ENCODE measurements at places on chromosomes 3 and 15.
A peak's percentile ranks its signal among the peaks of the same experiment; 100 is the strongest.

DNA sequence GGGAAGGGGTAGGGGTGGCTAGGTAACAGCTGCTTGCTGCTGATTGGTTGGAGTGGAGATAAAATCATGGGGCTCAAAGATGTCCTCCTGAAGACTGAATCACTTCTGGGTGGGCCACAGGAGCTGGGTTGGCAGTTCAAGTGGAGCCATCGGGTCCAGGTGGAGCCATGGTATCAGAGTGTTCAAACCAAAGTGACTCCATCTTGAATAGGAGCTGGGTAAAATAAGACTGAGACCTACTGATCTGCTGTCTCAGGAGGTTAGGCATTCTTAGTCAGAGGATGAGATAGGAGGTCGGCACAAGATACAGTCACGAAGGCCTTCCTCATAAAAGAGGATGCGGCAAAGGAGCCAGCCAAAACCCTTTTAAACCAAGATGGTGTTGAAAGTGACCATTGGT lies 96.5 kb downstream of the RTP4 start:
- no peak for DNase-seq

- no peak for DNase-seq
These were observed 11.5 kb downstream of the CSK start for GRCh38 chr15:74793135-74794028.

DNA sequence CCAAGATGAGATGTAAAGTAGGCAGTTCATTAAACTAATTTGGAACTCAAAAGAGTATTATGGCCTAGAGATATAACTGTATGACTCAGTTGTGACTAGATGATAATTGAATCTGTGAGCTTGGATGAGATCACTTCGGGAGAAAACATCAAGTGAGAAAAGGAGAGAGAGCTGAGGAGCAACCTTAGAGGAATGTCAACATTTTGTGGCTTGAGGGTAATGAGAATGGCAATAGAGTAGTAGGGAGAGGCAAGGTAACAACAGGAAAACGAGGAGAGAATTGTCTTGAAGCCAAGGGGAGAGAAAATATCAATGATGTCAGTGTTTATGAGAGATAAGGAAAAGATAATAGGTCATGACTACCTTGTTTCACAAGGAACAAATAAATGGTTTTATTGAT lies 580.2 kb downstream of the NLGN1 start:
- no peak for DNase-seq

DNA sequence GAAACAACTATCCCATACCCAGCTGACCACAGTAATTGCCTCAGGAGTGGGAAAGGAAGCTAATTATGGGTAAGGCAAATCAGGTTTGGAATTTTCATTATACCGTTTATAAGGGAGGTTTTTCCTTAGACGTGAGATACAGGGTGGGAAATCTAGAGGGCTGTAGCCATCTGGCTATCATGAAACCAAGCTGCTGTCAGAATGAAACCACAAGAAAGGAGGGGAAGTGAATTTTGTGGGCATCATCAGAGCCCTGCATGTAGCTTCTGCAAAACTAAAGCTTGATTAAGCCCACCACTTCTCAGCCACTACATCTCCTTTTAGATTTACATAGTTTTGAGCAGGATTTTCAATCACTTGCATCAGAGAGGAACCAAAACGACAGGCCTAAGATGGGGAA lies 893.5 kb downstream of the TUSC7 start:
- no peak for DNase-seq

GRCh38 chr3:61761694-61762430 lies 200.5 kb downstream of the PTPRG start:
- no peak for DNase-seq

DNA sequence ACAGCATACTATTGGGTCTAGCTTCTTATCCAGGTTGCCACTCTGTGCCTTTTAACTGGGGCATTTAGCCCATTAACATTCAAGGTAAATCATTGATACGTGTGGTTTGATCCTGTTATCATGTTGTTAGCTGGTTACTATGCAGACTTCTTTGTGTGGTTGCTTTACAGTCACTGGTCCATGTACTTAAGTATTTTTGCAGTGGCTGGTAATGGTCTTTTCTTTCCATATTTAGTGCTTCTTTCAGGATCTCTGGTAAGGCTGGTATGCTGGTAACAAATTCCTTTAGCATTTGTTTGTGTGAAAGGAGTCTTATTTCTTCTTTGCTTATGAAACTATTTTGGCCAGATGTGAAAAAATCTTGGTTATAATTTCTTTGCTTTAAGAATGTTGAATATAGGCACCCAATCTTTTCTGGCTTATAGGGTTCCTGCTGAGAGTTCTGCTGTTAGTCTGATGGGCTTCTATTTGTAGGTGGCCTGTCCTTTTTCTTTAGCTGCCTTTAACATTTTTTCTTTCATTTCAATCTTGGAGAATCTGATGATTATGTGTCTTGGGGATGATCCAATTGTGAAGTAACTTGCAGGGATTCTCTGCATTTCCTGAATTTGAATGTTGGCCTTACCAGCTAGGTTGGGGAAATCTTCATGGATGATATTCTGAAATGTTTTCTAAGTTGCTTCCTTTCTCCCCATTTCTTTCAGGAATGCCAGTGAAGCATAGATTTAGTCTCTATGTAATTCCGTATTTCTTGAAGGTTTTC lies 39.3 kb downstream of the CCR1 start:
- DNase-seq = no peak

DNA sequence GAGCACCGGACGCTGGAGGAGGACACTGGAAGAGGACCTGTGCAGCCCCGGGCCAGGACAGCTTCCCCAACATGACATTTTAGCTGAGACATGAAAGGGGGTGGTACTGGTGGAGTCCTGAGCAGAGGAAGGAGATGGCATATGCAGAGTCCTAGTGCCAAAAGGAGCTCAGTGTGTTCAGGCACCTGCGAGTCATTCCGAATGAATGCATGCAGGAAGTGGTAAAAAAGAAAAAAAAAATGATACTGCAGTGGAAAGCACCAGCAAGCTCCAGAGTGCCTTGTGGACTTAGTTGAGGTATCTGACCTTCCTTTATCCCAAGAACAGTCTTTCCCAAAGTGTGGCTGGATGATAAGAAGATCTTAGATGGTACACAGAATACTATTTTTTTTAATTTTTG lies 6.6 kb upstream of the ZNF148 start:
- peak; percentile 32 for DNase-seq

DNA sequence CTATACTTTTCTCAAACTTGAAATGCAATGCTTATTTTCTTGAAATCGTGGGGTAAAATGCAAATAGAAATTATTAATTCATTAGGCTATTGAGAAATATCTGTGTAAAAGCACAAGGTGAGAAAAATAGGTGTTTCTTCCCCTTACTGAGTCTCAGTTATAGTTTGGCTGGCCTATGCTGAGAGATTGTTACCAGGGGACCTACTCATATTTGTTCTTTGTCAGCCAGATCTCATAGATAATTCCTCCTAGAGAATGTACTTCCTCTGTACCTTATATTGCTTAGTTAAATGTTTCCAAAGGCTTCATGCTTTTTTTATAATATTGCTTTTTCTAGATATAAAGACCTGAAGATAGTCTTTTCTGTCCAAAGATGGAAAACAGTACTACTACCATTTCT lies 60.0 kb upstream of the TRPC1 start:
- peak; percentile 21 for DNase-seq

DNA sequence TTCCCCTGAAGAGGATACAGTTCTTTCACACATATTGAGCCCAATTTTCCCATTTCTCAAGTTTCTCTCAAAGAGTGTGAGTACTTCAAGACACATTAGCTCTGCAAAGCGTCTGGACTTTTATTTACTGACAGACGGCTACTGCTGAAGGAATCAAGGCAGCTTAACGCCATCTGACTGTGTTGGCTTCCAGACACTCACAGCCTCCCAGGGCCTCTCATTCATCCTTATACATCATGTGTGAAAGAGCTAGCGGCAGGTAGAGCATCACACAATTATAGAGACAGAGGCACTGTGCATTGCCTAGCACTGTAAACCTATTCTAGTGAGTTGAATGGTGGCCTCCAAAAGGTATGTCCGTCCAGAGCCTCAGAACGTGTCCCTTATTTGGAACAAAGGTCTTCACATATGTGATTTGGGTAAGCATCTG lies 284.1 kb upstream of the STT3B start:
- no peak for DNase-seq

Data from LoVo (cell line).